Lung microvascular endothelial cell (primary cell): ENCODE measurements at places on chromosomes 2 and 18. TPM values are rescaled to one million over a fixed set of nuclear protein-coding genes. Genes with fewer than 3 reads are reported as not detected.

- no peak for DNase-seq
Measured at GRCh38 chr2:47870641-47871540, 35.4 kb downstream of the FBXO11 start.

- peak; percentile 62 for DNase-seq
Measured at GRCh38 chr2:236309669-236310029, 45.4 kb upstream of the ASB18 start.

DNA sequence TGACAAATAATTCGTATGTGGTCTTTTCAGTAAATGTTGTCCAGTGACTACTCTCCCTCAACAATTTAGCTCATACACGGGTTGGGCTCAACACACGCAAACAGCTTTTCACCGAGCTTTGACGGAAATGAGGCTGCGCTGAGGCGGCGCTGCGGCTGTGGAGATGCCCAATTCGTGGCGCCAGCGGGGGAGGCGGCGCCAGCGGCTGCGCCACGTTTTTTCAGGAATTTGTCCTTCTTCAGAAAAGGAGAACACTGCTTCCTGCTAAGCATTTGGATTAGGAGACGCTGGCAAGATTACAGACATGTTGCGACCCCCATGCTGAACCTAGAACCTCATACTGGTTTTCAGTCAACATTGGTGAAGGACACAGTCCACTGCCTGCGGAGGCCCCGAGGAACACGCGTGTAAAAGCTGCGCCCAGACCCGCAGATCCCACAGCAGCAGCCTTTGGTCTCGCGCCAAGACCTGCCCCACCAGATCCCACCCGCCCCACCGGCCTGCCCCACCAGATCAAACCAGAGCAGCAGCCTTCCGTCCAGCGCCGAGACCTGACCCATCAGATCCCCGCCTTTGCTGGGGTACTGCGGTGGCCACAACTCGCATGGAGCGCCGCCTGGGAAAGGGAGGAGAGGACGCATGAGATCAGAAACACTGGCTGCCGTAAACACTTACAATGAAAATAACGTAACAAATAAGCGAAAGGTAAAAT lies 173.8 kb downstream of the TMEM18 start:
- DNase-seq, result no peak

The STON1 gene
- 1.2 and 2.0 TPM in 2 replicates for total RNA-seq

DNA sequence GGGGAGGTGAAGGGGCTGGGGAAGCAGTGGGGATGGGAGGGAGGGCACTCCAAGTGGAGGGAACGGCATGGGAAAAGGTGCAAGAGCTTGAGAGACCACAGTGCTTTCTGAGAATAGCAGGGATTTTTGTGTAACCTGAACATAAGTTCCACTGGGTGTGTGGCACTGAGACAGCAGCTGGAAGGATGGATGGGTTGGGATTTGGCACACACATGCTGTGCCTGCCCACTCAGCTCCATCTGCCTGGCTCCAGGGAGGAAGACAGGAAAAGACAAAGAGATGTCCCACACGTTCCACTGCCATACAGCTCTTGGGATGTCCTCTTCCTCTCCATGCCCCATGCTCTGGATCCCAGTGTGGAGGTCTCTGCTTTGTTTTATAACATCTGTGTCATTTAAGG lies 114.1 kb upstream of the TEX51 start:
- DNase-seq, result no peak

The DHRS9 gene
- not detected in 2 replicates for total RNA-seq

The FABP1 gene
- total RNA-seq, result not detected in 2 replicates

GRCh38 chr2:237139123-237139675 lies 53.5 kb downstream of the COPS8 start:
- no peak for DNase-seq

The PIEZO2 gene
- 169 and 256 TPM in 2 replicates for total RNA-seq

The ANTXR1 gene
- total RNA-seq, result 0.20 and 0.65 TPM in 2 replicates

The MEP1B gene
- not detected in 2 replicates for total RNA-seq

DNA sequence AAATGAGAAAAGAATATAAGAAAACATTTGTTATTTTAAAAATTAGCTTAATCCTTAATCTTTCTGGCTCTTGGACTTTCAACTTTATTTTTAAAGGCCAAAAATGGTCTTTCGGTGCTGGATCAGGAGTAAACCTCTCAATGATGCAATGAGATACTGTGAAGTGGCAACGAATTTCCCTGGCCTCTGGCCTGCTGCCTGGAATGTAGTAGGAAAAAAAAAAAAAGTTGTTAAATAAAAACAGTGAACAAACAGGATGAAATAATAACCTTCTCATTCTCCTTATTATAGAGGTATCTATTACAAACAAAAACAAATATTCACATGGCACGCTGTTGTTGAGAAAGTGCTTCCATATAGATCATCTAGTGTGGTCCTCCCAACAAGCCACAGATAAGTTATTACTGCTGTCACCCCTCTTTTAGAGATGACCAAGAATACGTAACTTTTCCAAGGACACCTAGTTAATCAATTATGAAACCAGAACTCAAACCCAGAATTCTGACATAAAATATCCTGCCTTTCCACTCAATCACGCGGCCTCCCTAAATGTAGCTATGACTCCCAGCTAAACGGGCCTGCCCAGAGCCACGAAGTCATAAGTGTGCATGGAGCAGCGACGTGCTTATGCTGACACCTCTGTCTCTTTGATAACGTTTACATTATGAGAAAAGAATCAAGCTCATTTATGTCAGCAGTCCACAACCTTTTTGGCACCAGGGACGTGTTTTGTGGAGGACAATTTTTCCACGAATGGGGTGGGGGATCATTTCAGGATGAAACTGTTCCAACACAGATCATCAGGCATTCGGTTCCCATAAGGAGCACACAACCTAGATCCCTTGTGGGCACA lies 170.9 kb downstream of the BCL2 start:
- peak; percentile 17 for DNase-seq

DNA sequence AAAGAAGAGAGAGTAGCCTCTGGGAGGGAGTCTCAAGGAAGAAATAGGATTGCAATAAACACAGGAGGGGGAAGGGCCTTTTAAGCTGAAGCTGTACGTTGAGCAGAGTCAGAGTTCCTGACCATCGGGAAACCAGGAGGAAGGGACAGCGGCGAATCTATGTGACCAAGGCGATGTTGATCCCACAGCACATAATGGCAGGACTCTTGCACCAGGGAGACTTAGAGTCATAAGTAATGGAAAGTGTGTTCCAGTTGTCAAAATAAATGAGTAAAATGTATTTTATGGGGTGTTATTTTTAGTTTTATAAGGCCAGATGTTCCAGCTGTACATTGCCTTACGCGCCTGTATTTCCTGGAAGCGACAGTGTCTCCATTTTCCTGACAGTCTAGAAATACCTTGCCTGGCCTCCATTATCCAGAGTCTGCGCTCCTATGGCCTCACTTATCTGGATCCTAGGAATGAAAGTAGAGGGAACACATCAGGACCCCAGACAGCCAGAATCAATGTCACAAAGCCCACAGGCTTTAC lies 152.8 kb upstream of the COPS8 start:
- DNase-seq, result no peak

GRCh38 chr2:188279093-188279445 lies 12.6 kb upstream of the GULP1 start:
- no peak for DNase-seq

- peak; percentile 17 for DNase-seq
Measured at GRCh38 chr2:8684878-8685696, 3.2 kb downstream of the ID2 start.

GRCh38 chr2:233857511-233858141 lies 3.3 kb upstream of the HJURP start:
- DNase-seq, result peak; percentile 33

The SIGLEC15 gene
- total RNA-seq, result under 0.01 TPM in 1 of 2 replicates, not detected in the other

The TNFRSF11A gene
- total RNA-seq, result 18.7 and 31.7 TPM in 2 replicates

DNA sequence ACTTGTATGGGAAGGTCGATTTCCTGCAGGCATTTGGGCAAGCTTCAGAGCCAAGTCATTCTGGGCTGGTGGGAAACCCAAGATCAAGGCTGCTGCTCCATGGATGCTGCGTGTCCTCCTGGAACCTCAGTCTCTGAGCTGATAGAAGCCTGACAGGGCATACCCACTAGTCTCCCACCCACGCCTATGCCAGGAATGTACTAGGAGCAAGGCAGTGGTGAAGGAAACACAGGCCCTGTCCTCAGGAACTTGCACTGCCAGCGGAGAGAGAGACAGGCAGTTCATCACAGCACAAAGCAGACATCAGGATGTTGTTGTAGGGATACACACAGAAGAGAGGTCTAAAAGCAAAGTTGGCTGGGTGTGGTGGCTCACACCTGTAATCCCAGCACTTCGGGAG lies 84.2 kb downstream of the PLB1 start:
- DNase-seq, result no peak

GRCh38 chr2:15561574-15562344 lies 625 bp upstream of the NBAS start:
- DNase-seq, result peak; percentile 42

DNA sequence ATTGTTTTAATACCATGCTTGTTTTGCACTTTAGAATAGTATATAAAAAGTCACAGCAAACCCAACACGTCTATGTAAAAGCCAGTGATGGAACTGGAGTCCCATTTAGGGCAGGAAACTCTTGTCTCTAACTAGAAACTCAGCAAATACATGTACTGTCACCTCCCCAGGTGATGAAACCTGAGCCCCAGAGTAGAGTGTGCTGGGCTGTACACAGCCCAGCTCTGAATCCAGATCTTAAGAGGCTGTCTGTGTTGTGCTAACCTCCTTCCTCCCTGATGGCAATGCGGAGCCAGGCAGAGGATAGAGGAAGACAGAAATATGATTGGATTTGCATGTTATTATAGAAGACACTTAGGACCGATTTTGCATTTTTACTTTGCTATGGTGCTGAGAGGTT lies 317.5 kb upstream of the TRIB2 start:
- no peak for DNase-seq

DNA sequence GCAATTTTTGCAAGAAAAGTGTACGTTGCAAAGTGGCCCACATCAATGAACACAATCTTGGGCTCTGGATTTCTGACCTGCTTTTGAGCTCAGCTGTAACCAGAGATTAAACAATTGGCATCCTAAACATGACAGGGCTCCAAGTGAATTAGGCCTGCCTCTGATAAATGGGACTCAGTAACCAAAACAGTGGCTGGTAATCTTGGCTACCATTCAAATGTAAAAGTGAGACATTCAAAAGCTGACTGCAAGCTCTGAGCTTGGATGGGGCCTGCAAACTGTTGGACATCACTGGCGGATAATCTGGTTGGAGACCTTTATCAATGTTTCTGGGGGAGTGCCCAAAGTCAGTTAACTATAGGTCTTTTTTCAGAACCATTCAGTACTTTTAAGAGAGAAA lies 160.7 kb downstream of the RAB3GAP1 start:
- DNase-seq, result no peak

DNA sequence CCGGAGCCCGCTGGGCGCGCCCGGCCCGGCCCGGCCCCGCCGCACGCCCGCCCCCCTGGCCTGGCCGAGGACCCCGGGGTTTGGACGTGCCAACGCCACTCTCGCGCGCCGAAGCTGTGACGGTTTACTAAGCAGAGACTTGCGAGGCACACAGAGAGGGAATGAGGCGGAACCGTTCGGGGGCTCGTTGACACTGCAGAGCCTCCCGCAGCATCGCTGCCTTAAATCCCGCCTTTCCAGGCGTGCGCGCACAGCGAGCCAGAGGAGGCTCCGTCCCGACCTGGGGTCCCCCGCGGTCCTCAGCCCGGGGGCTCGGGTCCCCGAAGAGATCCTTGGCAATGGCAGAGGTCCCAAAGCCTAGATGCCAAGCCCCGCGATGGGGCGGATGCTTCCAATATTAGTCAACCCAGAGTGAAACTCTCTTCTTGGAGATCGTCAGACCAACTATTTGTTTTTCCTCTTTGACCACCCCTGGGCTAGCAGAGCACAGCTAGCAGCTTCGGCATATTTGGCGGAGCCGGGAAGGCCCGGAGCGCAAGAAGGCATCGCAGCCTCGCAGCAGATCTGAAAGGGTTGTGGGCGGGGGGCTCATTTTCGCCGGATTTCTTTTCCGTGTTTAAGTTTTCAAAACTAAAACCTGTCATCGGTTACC lies at the start of gene ZNF385B:
TSS of gene ZNF385B (minus strand) at position 197 of the 652 bp plus-strand sequence.
- peak; percentile 4 for DNase-seq

The DSG1 gene
- not detected in 2 replicates for total RNA-seq

DNA sequence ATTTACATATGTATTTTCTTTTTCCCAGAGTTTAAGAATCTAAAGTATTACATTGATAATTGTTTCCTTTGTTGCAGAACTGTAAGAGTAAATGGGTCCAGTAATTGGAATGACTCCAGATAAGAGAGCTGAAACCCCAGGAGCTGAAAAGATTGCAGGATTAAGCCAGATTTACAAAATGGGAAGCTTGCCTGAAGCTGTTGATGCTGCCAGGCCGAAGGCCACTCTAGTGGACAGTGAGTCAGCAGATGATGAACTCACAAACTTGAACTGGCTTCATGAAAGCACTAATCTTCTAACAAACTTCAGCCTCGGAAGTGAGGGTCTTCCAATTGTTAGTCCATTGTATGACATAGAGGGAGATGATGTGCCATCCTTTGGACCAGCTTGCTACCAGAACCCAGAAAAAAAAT lies 183.8 kb upstream of the STON1 start:
- peak; percentile 82 for DNase-seq

DNA sequence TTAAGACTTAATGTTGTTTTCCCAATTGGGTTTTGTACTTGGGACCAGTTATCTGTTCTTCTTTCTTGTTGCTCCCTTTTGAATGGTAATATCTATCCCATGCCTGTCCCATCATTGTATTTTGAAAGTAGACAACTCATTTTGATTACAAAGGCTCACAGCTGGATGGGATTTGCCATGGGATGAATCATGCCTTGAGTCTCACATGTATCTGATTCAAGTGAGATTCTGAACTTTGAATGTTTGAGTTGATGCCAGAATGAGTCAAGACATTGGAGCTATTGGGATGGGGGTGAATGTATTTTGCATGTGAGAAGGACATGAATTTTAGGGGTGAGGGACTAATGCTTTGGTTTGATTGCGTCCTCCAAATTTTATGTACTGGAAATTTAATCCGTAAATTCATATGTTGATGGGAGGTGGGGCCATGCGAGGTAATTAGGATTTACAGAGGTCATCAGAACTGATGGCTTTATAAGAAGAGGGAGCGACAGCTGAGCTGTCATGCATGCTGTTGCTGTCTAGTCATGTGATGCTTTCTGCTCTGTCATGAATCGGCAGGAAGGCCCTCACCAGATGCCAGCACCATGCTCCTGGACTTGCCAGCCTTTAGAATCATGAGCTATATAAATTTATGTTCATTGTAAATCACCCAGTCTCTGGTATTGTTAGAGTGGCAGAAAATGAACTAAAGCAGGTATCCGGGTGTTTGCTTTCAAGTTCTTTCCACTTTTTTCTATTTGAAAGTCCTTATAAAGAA lies 741.3 kb upstream of the RAB6C start:
- no peak for DNase-seq

- peak; percentile 72 for DNase-seq
Measured at GRCh38 chr18:12656938-12657683, 796 bp downstream of the SPIRE1 start.

DNA sequence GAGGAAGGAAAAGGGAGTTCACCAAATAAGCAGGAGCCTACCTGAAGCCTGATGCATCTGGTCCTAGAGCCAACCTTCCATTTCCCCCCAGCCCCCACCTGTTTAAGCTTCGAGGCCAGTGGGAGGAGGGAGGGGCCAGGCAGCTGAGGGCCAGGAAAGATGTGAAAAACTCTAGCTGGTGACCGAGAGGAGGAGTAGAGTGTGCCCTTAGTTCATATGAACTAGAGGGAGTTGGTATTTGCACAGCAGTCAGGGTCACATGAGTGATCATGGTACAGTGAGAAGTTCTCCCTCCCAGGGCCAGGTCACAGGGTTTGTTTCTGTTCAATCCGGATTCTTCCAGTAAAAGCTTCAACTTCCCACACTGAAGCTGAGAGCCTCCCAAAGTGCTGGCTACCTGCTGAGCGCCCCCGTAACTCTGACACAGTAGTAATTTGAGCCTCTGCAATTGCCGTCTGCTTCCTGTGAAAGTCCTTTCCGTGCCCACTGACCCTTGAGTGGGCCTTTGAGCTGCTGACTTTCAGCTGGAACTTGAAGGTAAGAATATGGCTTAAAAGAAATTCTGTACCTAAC lies at the start of gene SULT1C2:
TSS of gene SULT1C2 (plus strand) at position 362 of the 573 bp plus-strand sequence. CDS start 4,773 bp downstream, outside the sequence.
- DNase-seq, result no peak
